Heart right ventricle (tissue), 16 donors: ENCODE measurements at places on chromosomes 7 and 10.

DNA sequence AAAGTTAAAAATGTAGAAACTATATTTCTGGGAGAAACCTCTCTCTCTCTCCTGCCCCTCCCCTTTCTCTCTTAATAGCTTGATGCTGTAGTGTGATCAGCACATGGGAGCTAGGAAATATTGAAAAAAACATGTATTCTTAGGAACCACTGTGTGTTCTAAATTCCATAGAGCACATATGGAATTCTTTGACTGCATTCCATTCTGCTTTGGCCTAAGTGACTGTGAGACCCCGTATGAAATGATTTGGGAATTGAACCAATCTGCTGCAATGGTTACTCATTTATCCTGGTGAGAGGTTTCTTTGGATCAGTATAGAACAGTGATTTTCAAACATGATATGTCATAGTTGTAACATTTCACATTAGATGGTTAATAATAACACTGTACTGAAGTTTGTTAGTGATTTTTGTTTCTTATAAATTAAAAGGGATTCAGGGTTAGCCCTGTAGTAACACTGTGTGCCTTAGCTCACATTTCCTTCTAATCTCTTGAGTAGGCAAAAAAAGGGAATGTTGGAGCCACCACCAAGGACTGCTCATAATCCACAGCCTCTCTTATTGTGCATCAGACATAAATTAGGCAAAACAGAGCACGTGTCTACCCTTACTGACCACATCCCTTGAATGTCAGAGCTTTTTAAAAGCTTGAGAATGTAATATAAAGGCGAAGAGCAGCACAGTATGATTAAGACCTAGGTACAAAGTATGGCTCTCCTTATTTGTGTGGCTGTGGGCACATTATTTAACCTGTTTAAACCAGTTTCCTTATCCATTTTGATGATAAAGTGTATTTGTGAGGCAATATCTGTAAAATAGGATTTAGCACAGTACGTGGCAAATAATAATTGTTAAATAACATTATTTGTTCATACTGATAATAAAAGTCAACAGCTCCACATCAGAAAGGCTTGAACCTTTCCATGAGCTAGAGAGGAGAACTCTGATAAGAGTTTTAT lies 69.1 kb downstream of the FAM185A start:
- DNase-seq, result no peak

DNA sequence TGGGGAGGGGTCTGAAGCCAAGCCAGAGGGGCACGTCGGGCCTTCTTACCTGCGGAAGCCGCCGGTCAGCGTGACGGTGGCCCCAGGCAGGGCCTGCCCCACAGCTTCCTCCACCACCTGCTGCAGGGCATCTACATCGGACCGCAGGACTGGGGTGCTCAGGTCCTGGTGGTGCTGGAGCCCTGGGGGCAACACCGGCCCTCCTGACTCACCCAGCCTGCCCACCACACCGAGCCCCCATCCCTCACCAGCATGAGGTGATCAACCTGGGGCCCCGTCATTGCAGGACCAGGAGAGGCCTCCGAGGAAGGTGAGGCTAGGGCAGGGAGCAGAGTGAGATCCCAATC lies 8.0 kb downstream of the POLM start:
- no peak for DNase-seq

DNA sequence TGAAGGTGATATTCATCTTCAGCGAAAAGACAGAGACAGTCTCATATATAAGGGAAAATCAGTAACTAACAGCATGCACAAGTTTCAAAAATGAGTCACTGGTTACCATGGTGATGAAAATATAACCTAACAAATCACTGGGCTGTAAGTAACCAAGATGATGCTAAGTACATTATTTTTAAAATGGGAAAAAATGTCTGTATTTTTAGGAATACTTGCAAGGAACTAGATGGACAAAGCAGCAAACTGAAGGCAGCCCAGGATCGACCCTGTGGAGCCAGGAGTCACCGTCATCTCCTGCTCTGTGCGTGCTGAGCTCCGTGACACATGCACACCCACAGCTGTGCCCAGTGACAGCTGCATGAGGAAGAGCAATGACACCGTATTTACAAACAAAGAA lies 137.3 kb downstream of the ELMO1 start:
- no peak for DNase-seq

GRCh38 chr10:28880683-28880950 lies 203.3 kb downstream of the BAMBI start:
- DNase-seq, result no peak

DNA sequence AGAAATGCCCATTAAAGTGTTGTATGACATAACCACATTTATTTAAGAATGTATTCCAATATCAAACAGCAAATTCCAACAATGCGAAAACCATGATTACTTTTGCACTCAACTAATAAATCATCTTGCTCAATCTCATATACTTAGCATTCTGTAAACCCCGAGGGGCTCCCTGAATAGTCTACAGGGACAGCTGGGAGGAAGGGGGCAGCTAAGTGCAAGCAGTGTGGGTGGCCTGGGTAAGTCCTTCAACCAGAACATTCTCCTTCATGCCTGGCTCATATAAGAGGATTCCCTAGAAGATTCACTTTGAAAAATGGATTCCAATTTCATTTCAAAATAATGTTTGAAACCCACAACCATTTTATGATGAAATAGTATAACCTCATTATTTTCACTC lies 355.5 kb downstream of the CDC14C start:
- DNase-seq, result no peak

DNA sequence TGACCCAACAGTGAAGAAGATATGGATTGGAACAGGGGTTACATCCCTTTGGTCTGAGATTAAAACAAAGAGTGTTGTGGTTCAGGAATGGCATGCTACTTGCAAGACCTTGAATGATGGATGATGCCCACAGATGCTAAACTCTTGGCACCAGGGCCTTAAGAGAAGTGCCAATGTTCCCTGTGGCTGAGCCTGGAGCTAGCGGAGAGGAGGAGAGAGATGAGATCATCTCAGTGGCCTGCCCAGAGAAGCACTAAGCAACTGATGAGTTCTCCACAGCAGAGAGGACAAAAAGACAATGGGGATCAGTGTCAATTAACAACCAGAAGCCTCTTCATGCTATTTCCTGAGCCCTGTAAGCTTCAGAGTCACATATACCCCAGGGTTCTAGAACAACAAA lies 97.8 kb downstream of the ELAPOR2 start:
- no peak for DNase-seq

DNA sequence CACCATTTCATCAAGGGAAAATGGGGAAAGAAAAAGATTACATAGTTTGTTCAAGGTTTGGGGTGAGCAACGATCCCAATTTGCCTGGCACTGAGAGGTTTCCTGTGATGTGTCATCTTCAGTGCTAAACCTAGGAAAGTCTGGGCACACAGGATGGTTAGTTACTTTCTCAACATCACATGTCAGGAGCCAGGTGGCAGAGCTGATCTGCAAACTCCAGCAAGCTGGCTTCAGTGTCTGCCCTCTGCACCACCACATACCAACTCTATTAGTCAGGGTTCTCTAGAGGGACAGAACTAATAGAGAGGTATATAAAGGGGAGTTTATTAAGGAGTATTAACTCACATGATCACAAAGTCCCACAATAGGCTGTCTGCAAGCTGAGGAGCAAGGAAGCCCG lies 11.3 kb downstream of the ADAM12 start:
- DNase-seq, result no peak

- DNase-seq, result no peak
Observed at GRCh38 chr10:12416344-12417050, 67.2 kb downstream of the CAMK1D start.

DNA sequence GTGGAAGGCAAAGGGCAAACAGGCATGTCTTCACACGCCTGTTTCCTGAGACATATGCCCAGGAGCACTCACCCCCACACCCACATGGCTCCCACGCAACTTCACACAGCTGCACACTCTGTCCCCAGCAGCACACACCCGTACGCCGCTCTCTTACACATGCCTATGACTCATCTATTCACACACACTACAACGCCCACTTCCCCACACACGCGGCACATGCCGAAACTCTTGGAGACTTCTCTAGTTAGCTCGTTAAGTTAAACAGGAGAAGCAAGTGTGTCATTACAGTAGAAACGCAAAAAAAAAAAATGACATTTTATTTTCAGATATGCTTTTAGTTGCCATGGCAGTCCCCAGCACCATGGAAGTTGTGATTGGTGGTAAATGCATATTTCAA lies 6.7 kb downstream of the CALN1 start:
- DNase-seq, result no peak

- no peak for DNase-seq
Observed at GRCh38 chr7:150835702-150836280, 16.5 kb upstream of the AOC1 start.
